ENCODE measurements at places on chromosomes 4 and X. TPM values are rescaled to one million over a fixed set of nuclear protein-coding genes. Genes with fewer than 3 reads are reported as not detected.

DNA sequence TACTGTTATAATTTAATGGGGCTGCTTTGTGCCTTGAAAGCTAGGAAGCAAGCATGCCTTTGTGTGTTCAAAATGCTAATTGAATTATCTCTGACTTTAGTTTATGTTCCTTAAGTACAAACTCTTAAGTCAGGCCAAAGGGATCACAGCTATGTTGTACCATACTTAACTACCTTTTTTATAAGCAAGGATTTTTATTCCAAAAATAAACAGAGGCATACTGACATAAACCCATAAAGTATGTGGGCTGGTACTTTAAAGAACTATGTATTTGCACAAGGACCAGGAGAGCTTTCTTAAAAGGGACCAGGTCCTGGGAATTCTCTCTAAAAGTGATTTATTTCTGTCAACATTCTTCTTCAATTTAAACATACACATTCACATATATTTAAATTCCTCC is 57.8 kb upstream of the HCCS start:
- no peaks in the 10 kb centered on the region for H3K27me3 ChIP-seq
- H3K27ac ChIP-seq = no peak overlapping the region
- H3K4me3 ChIP-seq = no peak overlapping the region
- no peaks in the 10 kb centered on the region for H3K36me3 ChIP-seq

DNA sequence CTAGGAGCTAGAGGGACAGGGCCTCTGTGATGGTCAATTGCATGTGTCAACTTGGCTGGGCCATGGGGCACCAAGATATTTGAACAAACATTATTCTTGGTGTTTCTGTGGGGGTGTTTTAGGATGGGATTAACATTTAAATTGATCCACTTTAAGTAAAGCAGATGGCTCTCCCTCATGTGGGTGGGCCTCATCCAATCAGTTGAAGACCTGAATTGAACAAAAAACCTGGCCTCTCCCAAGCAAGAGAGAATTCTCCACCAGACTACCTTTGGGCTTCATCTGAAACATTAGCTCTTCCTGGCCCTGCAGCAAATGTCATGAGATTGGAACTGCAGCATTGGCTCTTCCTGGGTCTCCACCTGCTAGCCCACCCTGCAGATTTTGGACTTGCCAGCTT is 207.1 kb upstream of the ATP6AP2 start:
- no peaks in the 10 kb centered on the region for H3K27me3 ChIP-seq
- DNase-seq = no peak
- no peaks in the 10 kb centered on the region for H3K36me3 ChIP-seq
- no peak overlapping the region for H3K4me3 ChIP-seq
- no peaks in the 10 kb centered on the region for H3K4me1 ChIP-seq

- no peaks in the 10 kb centered on the region for H3K27me3 ChIP-seq
- H3K4me3 ChIP-seq = no peak overlapping the region
- no peak overlapping the region for H3K27ac ChIP-seq
- DNase-seq = no peak
Measured at GRCh38 chr4:7917669-7918068, 22.0 kb downstream of the AFAP1 start.

GRCh38 chr4:53763813-53764597 is 172.7 kb upstream of the LNX1 start:
- H3K4me1 ChIP-seq = peaks cover 13% of the 10 kb centered on the region
- H3K27ac ChIP-seq = no peak overlapping the region
- DNase-seq = no peak

WNK3 gene
- 7.2 TPM for total RNA-seq

DNAAF6 gene
- total RNA-seq = not detected

C4orf36 gene
- total RNA-seq = 4.3 TPM

ZNF185 gene
- total RNA-seq = 19.6 TPM
